ENCODE measurements at places on chromosomes 16 and 17. TPM values are rescaled to one million over a fixed set of nuclear protein-coding genes. Genes with fewer than 3 reads are reported as not detected.

KRTAP4-5 gene
- not detected for total RNA-seq

NECAB2 gene
- total RNA-seq = not detected

MT4 gene
- total RNA-seq = not detected

- no peak for DNase-seq
Measured at GRCh38 chr17:79201119-79201518, 126.5 kb downstream of the ENGASE start.

All from activated naive CD4-positive, alpha-beta T cell treated with anti-CD3 and anti-CD28 coated beads, Interleukin-2, amount 50 U/mL, for 72 hours (primary cell).